ENCODE measurements at places on chromosomes 4 and X.

GRCh38 chr4:178808106-178808505 is 1365.9 kb upstream of the AGA start:
- no peak for DNase-seq

DNA sequence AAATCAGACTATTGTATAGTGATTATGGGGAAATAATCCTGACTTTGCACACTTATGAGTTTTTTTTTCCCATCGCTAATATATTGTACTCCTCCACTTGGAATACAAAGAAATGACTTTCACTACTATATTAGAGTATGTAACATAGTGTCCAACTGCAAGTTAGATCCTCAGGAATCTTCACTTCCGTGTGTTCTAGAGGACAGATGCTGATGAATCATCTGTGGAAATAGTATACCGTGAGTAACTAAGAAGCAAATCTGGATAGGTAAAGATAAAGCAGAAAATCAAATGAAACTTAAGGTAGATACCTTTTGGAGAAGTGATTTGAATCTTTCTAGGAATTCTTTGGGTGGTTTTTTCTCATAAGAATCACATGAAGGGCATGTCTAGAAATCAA is 8.3 kb downstream of the IL21 start:
- DNase-seq: no peak

DNA sequence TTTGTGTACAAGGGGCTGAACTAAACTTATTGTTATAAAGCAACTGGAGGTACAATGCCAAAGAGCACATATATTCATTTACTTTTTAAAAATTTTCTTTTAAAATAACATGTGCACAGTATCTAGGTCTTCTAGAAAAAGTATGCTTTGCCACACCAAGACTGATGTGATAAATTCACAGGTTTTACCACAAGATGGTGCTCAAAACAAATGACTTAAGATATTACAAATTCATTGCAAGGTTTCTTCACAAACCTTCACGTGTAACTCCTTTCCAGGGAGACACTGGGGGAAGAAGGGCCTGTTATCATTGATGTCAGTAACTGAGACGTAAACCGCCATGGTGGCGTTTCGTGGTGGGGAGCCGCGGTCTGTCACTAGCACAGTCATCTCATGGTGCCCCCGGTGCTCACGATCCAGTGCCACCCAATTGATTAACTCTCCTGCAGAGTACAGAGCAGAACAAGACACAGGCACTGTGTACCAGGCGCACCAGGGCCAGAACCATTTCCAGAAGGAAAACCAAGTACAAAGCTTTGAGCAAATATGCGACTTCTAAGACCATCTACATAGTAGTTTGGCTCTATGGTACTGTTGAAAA is 162.2 kb downstream of the DCHS2 start:
- peak; percentile 46 for DNase-seq

DNA sequence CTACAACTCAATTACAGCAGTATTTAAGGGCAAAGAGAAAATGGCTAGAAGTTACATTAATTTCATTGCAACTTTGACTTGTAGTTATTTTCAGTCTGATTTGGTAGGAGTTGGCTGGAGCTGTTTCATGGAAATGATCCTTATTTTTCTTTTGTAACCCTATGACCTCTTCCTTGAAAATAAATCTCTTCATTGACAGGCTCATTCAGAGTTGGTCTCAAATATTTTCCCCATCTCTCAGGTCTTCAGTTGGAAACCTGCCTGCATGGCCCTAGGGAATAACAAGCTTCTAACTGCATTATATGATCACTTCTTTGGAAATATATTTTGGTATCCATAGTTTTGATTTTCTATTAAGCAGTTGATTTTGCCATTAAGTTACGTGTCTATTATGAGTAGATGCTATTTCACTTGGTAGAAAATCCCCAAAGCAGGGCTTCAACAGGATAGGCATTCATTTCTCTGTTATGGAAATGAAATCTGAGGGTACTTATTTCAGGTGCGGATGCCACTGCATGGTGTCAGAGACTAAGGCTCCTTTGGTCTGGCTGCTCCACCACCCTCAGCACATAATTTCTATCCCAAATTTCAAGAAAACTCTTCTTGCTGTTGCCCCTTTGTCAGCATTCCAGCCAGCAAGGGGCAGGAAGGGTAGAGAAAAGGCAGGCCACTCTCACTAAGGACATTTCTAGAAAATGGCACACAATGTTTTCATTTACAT is 502.5 kb downstream of the SPRY1 start:
- DNase-seq: no peak

DNA sequence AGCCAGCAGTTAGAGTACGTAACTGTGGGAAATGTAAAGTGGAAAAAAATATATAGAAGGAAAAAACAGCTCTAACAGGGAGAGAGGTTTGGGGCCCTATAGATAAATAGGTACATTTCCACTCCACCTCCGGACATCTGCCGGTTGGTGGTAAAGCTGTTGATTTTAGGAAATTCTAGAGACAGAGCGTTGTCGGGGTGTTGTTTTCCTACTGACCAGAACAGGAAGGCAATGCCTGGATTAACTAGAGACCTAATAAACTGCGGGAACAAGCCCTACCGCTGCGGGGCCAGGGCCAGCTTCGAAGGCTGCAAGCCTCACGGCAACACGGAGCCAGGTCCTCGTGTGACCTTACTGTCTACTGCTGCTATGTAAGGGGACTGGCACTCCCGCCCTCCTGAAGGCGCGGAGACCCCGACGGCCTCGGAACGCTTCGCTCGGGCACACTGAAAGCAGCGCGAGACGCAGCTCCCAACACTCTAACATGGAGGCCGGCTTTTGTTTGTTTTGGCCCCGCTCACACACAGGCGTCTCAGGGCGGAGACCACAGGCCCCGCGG is 702 bp upstream of the CDKN2AIP start:
- DNase-seq: peak; percentile 59

Measured in left kidney (tissue), 8 donors.